A549 treated with ZK216348 at 1 μM for 4 hours (cell line): ENCODE measurements at places on chromosomes 7 and 10. TPM values are rescaled to one million over a fixed set of nuclear protein-coding genes. Genes with fewer than 3 reads are reported as not detected.

ODAD2 gene
- not detected in 5 replicates for total RNA-seq

PITX3 gene
- total RNA-seq = 0.33 to 0.90 TPM (median 0.55 TPM) in 5 replicates

SORCS1 gene
- total RNA-seq = not detected in 5 replicates

GAD2 gene
- total RNA-seq = not detected in 5 replicates

PHTF2 gene
- total RNA-seq = 8.9 to 18.8 TPM (median 13.7 TPM) in 5 replicates

SLC13A1 gene
- not detected in 5 replicates for total RNA-seq

BMPER gene
- total RNA-seq = 5.4 to 6.4 TPM (median 5.6 TPM) in 5 replicates

ARHGEF35 gene
- 0.15 to 0.51 TPM (median 0.33 TPM) in 5 replicates for total RNA-seq

NEBL gene
- 3.9 to 8.9 TPM (median 7.8 TPM) in 5 replicates for total RNA-seq

CARD11 gene
- total RNA-seq = 1.2 to 2.5 TPM (median 1.6 TPM) in 5 replicates

DENND2A gene
- 0.41 to 0.80 TPM (median 0.63 TPM) in 5 replicates for total RNA-seq

GBX1 gene
- 0.23 TPM in 1 of 5 replicates, not detected in the others for total RNA-seq

DPYSL4 gene
- 12.5 to 21.5 TPM (median 19.3 TPM) in 5 replicates for total RNA-seq

NOS3 gene
- 0.07 to 1.0 TPM (median 0.46 TPM) in 5 replicates for total RNA-seq

UTF1 gene
- total RNA-seq = not detected in 5 replicates

GPR15LG gene
- total RNA-seq = not detected in 5 replicates

LIPJ gene
- total RNA-seq = not detected in 5 replicates

ZNF804B gene
- total RNA-seq = not detected in 5 replicates

GTF2IRD2 gene
- total RNA-seq = 4.5 to 9.4 TPM (median 6.9 TPM) in 5 replicates

TMEM273 gene
- not detected in 5 replicates for total RNA-seq

WNT8B gene
- 0.07 TPM in 1 of 5 replicates, not detected in the others for total RNA-seq

KIAA1549 gene
- 4.2 to 8.6 TPM (median 6.5 TPM) in 5 replicates for total RNA-seq

IFIT1B gene
- total RNA-seq = not detected in 5 replicates

ANKRD61 gene
- total RNA-seq = 0.22 to 0.92 TPM (median 0.70 TPM) in 5 replicates

TMEM248 gene
- 77.3 to 103 TPM (median 90.2 TPM) in 5 replicates for total RNA-seq

SPDYE1 gene
- total RNA-seq = not detected in 5 replicates

MSMB gene
- not detected in 5 replicates for total RNA-seq

VIM gene
- total RNA-seq = 1,461 to 1,843 TPM (median 1,788 TPM) in 5 replicates

LIPN gene
- not detected in 5 replicates for total RNA-seq

HOXA2 gene
- total RNA-seq = 0.69 to 1.5 TPM (median 0.94 TPM) in 5 replicates

CWF19L1 gene
- 19.9 to 27.3 TPM (median 22.2 TPM) in 5 replicates for total RNA-seq

MAGI2 gene
- total RNA-seq = 0.31 to 0.60 TPM (median 0.48 TPM) in 5 replicates

MYPN gene
- 2.3 to 3.8 TPM (median 2.7 TPM) in 5 replicates for total RNA-seq

PAX4 gene
- total RNA-seq = not detected in 5 replicates

CALHM3 gene
- 0.27 to 0.55 TPM (median 0.32 TPM) in 5 replicates for total RNA-seq

MOGAT3 gene
- not detected in 5 replicates for total RNA-seq

POM121L12 gene
- total RNA-seq = not detected in 5 replicates

CYP2C8 gene
- total RNA-seq = not detected in 5 replicates

SEC31B gene
- total RNA-seq = 0.87 to 3.4 TPM (median 2.5 TPM) in 5 replicates

BAIAP2L1 gene
- total RNA-seq = 47.0 to 56.0 TPM (median 51.7 TPM) in 5 replicates

NPC1L1 gene
- total RNA-seq = 0.06 to 0.14 TPM (median 0.08 TPM) in 5 replicates

CLCN1 gene
- total RNA-seq = 0.06 to 0.08 TPM in 2 of 5 replicates, not detected in the others

ANKRD30A gene
- 0.33 to 1.0 TPM (median 0.80 TPM) in 5 replicates for total RNA-seq

MAT1A gene
- 0.05 to 0.15 TPM in 2 of 5 replicates, not detected in the others for total RNA-seq

EFCAB10 gene
- 1.7 to 5.2 TPM (median 2.5 TPM) in 5 replicates for total RNA-seq

AKR1C4 gene
- total RNA-seq = 0.27 to 0.50 TPM (median 0.32 TPM) in 4 of 5 replicates, not detected in the other

TSPAN15 gene
- total RNA-seq = 70.4 to 108 TPM (median 104 TPM) in 5 replicates

COL28A1 gene
- total RNA-seq = 0.45 to 0.94 TPM (median 0.72 TPM) in 5 replicates

HOXA10 gene
- 7.3 to 8.9 TPM (median 7.7 TPM) in 5 replicates for total RNA-seq

ZNF503 gene
- 6.1 to 11.9 TPM (median 11.2 TPM) in 5 replicates for total RNA-seq

RARRES2 gene
- total RNA-seq = not detected in 5 replicates

SLC18A3 gene
- total RNA-seq = not detected in 5 replicates
